Thoracic aorta (tissue), 2 donors: ENCODE measurements at places on chromosomes 5 and 9. TPM values are rescaled to one million over a fixed set of nuclear protein-coding genes. Genes with fewer than 3 reads are reported as not detected.

The LCN6 gene
- total RNA-seq, result 4.5 TPM

DNA sequence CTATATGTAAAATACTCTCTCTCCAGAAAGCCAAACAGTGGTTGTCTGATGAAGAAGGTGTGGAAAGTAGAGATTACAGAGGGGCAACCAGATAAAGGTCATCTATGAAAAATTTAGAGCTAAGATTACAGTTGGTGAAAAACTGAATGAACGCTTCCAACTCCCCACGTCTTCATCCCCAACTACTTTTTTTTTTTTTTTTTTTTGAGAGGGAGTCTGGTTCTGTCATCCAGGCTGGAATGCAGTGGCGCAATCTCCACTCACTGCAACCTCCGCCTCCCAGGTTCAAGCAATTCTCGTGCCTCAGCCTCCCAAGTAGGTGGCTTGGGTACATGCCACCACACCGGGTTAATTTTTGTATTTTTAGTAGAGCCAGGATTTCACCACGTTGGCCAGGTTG, 64.3 kb downstream of the RAPGEF6 start:
- H3K27ac ChIP-seq, result no peak overlapping the region
- H3K36me3 ChIP-seq, result no peaks in the 10 kb centered on the region
- no peak overlapping the region for H3K4me3 ChIP-seq
- H3K4me1 ChIP-seq, result no peaks in the 10 kb centered on the region
- DNase-seq, result no peak
- H3K27me3 ChIP-seq, result no peaks in the 10 kb centered on the region

DNA sequence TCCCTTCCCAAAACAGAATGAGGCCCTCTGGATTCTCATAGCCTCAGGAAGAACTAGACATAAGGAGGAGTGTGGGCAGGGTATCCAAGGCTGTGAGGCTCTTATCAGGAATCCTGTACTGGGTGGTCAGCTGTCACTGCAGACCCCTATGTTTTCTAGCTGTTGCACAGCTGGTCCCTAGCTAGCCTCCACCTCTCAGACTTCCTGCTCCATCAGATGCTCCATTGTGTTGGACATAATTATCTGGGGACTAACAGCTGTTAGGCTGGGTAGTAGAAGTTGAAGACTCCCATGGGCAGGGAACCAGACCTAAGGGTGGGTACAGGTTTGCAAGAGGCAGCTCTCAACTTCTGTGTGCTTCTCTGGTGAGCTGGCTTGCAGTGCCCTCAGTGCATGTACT, 18.4 kb downstream of the FAM219A start:
- DNase-seq, result no peak
- H3K4me3 ChIP-seq, result no peak overlapping the region
- H3K27ac ChIP-seq, result no peak overlapping the region
- H3K36me3 ChIP-seq, result peaks cover 5% of the 10 kb centered on the region

GRCh38 chr5:34737731-34738130, 81.6 kb downstream of the RAI14 start:
- H3K4me3 ChIP-seq, result peak overlapping the region; percentile 41
- H3K4me1 ChIP-seq, result peaks cover 88% of the 10 kb centered on the region
- H3K36me3 ChIP-seq, result no peaks in the 10 kb centered on the region
- DNase-seq, result no peak
- H3K27ac ChIP-seq, result peak overlapping the region; percentile 66
- H3K27me3 ChIP-seq, result no peaks in the 10 kb centered on the region

DNA sequence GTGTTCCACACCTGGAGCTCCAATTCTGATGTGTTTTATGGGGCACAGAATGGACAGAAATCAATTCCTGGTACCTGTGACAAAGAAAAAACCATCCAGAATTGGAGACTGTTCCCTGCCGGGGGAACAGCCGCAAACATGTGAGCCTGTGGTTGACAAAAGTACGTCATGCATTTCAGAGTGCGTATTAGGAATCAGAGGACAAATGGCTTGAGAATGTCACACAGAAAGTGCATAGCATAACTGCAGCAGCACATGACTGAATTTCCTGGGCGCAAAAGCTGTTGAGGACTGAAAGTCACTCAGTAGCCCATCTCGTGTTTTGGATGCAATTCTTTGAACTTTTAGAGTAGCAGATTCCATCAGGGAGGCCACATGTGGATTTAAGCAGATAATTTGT, 85.1 kb downstream of the TRIO start:
- no peak overlapping the region for H3K27ac ChIP-seq
- no peak for DNase-seq
- no peaks in the 10 kb centered on the region for H3K27me3 ChIP-seq
- peaks cover 17% of the 10 kb centered on the region for H3K4me1 ChIP-seq

- no peaks in the 10 kb centered on the region for H3K36me3 ChIP-seq
- DNase-seq, result no peak
- H3K4me1 ChIP-seq, result no peaks in the 10 kb centered on the region
Measured at GRCh38 chr9:135592331-135592590, 30.7 kb downstream of the PAEP start.

GRCh38 chr5:29498860-29499259, 1694.6 kb upstream of the CDH6 start:
- H3K27me3 ChIP-seq, result no peaks in the 10 kb centered on the region
- H3K36me3 ChIP-seq, result no peaks in the 10 kb centered on the region
- no peak for DNase-seq
- no peak overlapping the region for H3K27ac ChIP-seq
- H3K4me1 ChIP-seq, result no peaks in the 10 kb centered on the region

DNA sequence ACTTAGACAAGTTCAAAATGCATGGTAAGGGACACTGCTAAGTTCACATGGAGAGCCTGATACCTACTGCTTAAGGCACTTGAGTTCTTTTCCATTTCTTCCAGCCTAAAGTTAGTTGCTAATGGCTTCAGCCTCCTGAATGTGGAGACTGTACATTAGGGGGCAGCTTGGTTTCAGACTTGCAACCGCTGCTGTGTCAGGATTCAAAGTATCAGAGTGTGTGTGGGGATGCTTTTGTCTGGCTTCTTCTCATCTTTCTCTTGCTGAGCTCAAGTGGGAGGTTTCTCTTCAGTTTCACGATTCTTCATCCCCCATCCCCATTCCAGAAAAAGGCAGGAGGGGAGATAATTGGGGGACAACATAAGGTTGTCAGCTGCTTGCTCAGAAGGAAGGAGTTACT, 49.4 kb downstream of the ATP10B start:
- no peaks in the 10 kb centered on the region for H3K4me1 ChIP-seq
- no peak for DNase-seq
- H3K27me3 ChIP-seq, result no peaks in the 10 kb centered on the region

GRCh38 chr5:144276034-144276822, 105.6 kb downstream of the KCTD16 start:
- H3K36me3 ChIP-seq, result no peaks in the 10 kb centered on the region
- H3K27me3 ChIP-seq, result no peaks in the 10 kb centered on the region
- no peak for DNase-seq
- no peak overlapping the region for H3K4me3 ChIP-seq

- H3K27ac ChIP-seq, result no peak overlapping the region
- no peaks in the 10 kb centered on the region for H3K27me3 ChIP-seq
- no peak for DNase-seq
- H3K4me3 ChIP-seq, result no peak overlapping the region
- peaks cover 14% of the 10 kb centered on the region for H3K4me1 ChIP-seq
Measured at GRCh38 chr5:74529101-74529500, 111.4 kb downstream of the ENC1 start.

GRCh38 chr5:64637144-64637543, 53.2 kb upstream of the SHISAL2B start:
- H3K36me3 ChIP-seq, result no peaks in the 10 kb centered on the region
- H3K4me3 ChIP-seq, result no peak overlapping the region
- no peak for DNase-seq
- H3K4me1 ChIP-seq, result no peaks in the 10 kb centered on the region
- H3K27ac ChIP-seq, result no peak overlapping the region

- no peaks in the 10 kb centered on the region for H3K4me1 ChIP-seq
- H3K27ac ChIP-seq, result no peak overlapping the region
- H3K36me3 ChIP-seq, result peaks cover 20% of the 10 kb centered on the region
- no peak overlapping the region for H3K4me3 ChIP-seq
Measured at GRCh38 chr9:75134495-75134894, 46.2 kb downstream of the OSTF1 start.

DNA sequence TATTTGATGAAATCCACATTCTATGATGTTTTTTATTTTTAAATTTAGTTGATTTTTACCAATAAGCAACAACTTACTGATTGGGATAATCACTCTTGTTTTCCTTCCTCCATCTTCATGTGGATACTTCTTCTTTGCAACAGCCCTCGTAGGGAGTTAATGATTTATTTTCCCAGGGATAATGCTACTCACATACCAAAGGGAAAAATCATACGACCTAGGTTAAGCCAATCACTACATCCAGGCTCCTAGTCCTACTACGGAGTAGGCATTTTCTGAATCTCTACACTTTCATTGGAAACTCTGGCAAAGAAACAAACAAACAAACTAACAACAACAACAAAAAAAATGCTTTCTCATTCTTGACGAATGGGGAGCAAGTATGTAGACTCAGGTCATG, 663.4 kb downstream of the PTPRD start:
- no peaks in the 10 kb centered on the region for H3K4me1 ChIP-seq
- DNase-seq, result no peak
- no peaks in the 10 kb centered on the region for H3K36me3 ChIP-seq
- H3K27ac ChIP-seq, result no peak overlapping the region

DNA sequence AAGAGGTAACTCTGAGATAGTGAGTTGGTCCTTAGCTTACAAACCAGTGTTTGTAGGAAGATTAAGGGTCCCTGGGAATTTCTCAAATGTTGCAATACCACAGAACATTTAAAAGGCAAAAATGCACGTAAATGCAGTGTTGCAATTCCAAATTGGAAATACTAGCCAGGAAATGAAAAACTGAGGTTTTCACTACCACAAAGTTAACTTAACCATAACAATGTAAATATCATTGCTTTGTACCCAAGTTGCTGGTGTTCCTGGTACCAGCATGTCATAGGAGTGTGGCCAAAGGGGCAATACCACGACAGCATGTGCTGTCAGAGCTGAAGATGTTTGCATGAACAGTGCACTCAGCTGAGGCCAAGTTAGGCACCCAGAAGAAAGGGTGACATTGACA, 382.9 kb downstream of the GLIS3 start:
- H3K36me3 ChIP-seq, result no peaks in the 10 kb centered on the region
- H3K4me3 ChIP-seq, result no peak overlapping the region
- H3K27me3 ChIP-seq, result no peaks in the 10 kb centered on the region
- no peak overlapping the region for H3K27ac ChIP-seq
- peaks cover 3% of the 10 kb centered on the region for H3K4me1 ChIP-seq

GRCh38 chr5:173010547-173011464, 27.2 kb downstream of the ATP6V0E1 start:
- H3K27ac ChIP-seq, result no peak overlapping the region
- H3K4me1 ChIP-seq, result peaks cover 38% of the 10 kb centered on the region
- H3K27me3 ChIP-seq, result no peaks in the 10 kb centered on the region
- H3K36me3 ChIP-seq, result no peaks in the 10 kb centered on the region
- no peak overlapping the region for H3K4me3 ChIP-seq
- no peak for DNase-seq
